Epithelial cell of alveolus of lung (primary cell): ENCODE measurements at places on chromosomes 3 and 15. TPM values are rescaled to one million over a fixed set of nuclear protein-coding genes. Genes with fewer than 3 reads are reported as not detected.

The ZDHHC23 gene
- total RNA-seq, result 0.39 TPM in 1 of 2 replicates, not detected in the other

The TGM4 gene
- not detected in 2 replicates for total RNA-seq

The C2CD4A gene
- total RNA-seq, result not detected in 2 replicates

The CCR4 gene
- total RNA-seq, result not detected in 2 replicates

The OXTR gene
- 0.72 and 4.3 TPM in 2 replicates for total RNA-seq

The SMARCC1 gene
- total RNA-seq, result 22.6 and 40.2 TPM in 2 replicates

The MESP1 gene
- 0.56 TPM in 1 of 2 replicates, not detected in the other for total RNA-seq

The BNC1 gene
- 2.3 and 9.8 TPM in 2 replicates for total RNA-seq

The CCDC54 gene
- total RNA-seq, result not detected in 2 replicates

The CLRN1 gene
- not detected in 2 replicates for total RNA-seq

The CHRNA7 gene
- 0.13 and 1.2 TPM in 2 replicates for total RNA-seq

The SNRK gene
- total RNA-seq, result 15.1 and 23.0 TPM in 2 replicates

The ISLR2 gene
- total RNA-seq, result 4.4 TPM in 1 of 2 replicates, not detected in the other

The IL17RE gene
- total RNA-seq, result 0.88 and 1.0 TPM in 2 replicates

The MUC4 gene
- total RNA-seq, result 0.39 TPM in 1 of 2 replicates, not detected in the other

The SCG5 gene
- 24.4 and 46.5 TPM in 2 replicates for total RNA-seq

The OR4F15 gene
- total RNA-seq, result not detected in 2 replicates

The MEIS2 gene
- 9.6 and 30.7 TPM in 2 replicates for total RNA-seq

The PDZRN3 gene
- 7.6 and 33.1 TPM in 2 replicates for total RNA-seq

The UPK1B gene
- 0.91 TPM in 1 of 2 replicates, not detected in the other for total RNA-seq

The CATSPER2 gene
- total RNA-seq, result 0.65 TPM in 1 of 2 replicates, not detected in the other

The GOLGA8J gene
- not detected in 2 replicates for total RNA-seq

The CAMK1 gene
- total RNA-seq, result 24.8 and 31.1 TPM in 2 replicates

The TNFSF10 gene
- 2.3 and 2.7 TPM in 2 replicates for total RNA-seq

The SCG3 gene
- total RNA-seq, result not detected in 2 replicates
